CD4-positive, alpha-beta T cell treated with Interleukin-15 for 4 hours (primary cell): ENCODE measurements at places on chromosomes 12 and 14.

DNA sequence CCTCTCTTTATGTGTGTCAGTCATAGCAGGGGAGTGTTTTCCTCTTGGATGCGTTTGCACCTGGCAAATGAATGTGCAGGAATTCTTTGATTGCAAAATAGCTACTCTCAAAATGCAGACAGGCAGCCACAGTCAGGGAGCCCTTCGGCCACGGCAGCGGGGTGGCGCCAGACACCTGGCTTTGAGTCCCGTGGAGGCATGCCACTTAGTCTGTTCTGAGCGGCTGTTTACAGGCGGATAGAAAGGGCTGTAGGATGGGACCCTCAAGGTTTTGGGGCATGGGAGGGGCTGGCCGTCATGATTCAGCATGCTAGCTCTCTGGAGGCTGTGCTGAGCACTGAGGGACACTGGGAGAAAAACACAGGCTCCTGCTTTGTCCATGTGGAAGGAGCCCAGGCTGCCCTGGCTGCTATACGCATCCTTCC, 117.1 kb downstream of the SLC25A47 start:
- DNase-seq, result peak; percentile 12

- no peak for DNase-seq
These were observed 55.3 kb downstream of the GALNT16 start for GRCh38 chr14:69315301-69315700.

GRCh38 chr14:69152902-69153151, at the start of gene DCAF5:
Gene DCAF5, minus strand, starts transcription at chr14:69153119. Its CDS starts 141 bp downstream, at chr14:69152978.
- peak; percentile 92 for DNase-seq

DNA sequence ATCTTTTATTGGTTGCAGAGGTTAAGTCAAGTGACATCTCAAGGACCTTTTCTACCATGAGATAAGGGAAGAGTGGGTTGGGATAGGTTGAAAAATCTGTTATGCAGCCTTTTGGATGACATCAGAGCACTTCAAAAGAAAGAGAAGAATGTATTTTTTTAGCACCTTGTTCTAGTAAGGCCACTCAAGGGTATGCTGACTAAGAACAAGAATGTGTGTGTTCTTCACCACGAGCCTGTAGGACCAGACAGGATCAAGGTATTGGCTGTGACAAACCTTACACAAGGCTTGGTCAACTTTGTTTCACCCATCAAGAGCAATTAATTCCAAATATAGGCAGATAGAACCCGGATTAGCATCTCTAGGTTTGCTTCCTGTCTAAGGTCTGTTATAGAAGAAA, 142.5 kb downstream of the SAMD4A start:
- DNase-seq, result no peak

DNA sequence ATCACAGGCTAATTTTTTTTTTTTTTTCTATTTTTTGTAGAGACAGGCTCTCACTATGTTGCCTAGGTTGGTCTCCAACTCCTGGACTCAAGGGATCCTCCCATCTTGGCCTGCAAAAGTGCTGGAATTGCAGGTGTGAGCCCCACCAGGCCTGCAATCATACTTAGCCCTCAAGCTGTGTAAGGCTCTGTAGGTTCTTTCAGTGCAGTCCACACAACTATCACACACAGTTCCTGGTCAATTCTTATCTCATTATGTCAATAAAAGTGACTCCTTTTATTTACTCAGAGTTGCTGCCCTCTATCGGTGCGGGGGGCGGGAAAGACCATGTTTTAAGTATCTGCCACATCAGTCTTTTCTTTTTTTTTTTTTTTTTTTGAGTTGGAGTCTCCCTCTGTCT, 29.0 kb downstream of the SLC2A3 start:
- no peak for DNase-seq

DNA sequence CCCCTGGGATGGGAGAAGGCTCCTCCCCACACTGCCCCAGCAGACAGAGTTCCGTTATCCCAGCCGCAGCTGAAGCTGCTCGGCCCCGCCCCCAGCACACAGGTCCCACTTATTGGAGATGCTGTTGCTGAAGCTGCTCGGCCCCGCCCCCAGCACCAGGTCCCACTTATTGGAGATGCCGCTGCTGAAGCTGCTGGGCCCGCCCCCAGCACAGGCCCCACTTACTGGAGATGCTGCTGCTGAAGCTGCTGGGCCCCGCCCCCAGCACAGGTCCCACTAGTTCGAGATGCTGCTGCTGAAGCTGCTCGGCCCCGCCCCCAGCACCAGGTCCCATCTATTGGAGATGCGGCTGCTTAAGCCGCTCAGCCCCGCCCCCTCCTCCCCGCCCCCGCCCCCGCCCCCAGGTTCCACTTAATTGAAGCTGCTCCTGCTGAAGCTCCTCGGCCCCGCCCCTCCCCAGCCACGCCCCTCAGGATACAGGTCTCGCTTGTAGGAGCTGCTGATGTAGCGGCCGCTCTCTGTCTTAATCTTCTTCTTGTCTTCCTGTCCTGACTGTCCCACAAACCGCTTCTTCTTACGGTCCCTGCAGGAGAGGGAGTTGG, 12.0 kb downstream of the CFAP73 start:
- DNase-seq, result no peak
